ENCODE measurements at places on chromosomes 1 and 21. TPM values are rescaled to one million over a fixed set of nuclear protein-coding genes. Genes with fewer than 3 reads are reported as not detected.

- no peak for DNase-seq
Measured at GRCh38 chr1:106568201-106568974, 488.1 kb upstream of the PRMT6 start.

DNA sequence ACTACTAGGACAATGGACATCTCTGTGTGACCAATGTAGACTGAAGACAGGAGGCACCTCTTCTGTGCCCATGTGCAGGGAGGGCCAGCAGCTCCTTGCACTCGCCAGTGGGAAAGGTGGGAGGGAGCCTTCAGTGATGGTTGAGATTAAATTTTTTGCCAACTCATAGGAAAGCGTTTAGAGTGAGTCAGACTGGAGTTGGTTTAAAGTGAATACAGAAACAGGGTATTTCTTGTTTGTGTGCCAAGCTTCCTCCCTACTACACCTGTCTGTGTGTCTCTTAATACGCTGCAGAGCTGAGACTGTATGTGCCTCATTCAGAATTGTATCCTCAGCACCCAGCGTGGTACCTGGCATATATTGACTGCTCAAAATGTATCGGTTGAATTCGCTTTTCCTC lies 13.5 kb upstream of the COL16A1 start:
- DNase-seq: no peak

VASH2 gene
- 129 TPM for total RNA-seq

OXCT2 gene
- 4.3 TPM for total RNA-seq

SPOCD1 gene
- total RNA-seq: 0.05 TPM

All from SJCRH30 (cell line).